ENCODE measurements at places on chromosomes 6 and 20.

- no peak for DNase-seq
Measured at GRCh38 chr20:14830899-14831298, 493.5 kb upstream of the FLRT3 start.

- DNase-seq, result no peak
Measured at GRCh38 chr6:12419631-12420272, 129.6 kb downstream of the EDN1 start.

DNA sequence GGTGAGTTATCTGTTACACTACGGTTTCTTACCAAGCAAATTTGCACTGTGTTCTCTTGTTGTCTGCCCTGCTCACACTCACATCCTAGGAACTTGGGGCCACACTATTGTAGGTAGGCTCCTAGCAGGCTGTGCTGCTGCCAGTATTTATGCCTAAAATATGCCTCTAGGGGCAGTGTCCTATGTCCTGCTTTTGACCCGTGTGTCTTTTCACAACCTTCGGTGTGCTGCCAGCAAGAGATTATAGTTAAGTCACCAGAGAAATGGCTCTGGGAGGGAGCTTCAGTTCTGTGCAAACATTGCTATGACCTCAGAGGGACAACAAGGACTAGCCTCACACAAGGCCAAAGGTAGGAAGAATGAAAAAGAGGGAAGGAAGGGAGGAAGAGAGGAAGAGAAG is 8.9 kb upstream of the TAAR5 start:
- DNase-seq, result no peak

- DNase-seq, result no peak
Measured at GRCh38 chr6:166344240-166344639, 1.9 kb upstream of the SFT2D1 start.

DNA sequence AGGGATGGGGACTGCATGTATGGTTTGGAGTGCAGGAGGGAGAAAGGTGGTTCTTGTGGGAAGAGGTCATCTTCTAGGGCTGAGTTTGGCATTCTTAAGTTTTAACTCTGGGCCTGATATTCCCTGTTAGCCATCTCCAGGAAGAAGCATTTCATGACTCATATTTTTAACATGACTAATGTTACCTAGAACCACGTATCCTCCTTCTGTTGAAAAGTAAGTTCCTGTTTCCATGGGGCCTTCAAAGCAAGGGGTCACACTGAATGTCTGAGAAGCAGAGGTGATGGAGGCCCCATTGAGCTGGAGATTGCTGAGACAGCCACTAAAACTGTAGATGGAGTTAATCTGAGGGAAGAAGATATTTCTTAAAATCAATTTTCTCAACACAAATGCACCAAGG is 30.2 kb downstream of the FAM229B start:
- DNase-seq, result no peak

- no peak for DNase-seq
Measured at GRCh38 chr6:70241991-70242420, 60.9 kb downstream of the COL9A1 start.

GRCh38 chr6:170158296-170159021 is 132.4 kb downstream of the DLL1 start:
- DNase-seq, result no peak

- DNase-seq, result no peak
Measured at GRCh38 chr6:129672341-129672682, 37.7 kb downstream of the ARHGAP18 start.

- no peak for DNase-seq
Measured at GRCh38 chr20:15191082-15191723, 853.8 kb upstream of the FLRT3 start.

DNA sequence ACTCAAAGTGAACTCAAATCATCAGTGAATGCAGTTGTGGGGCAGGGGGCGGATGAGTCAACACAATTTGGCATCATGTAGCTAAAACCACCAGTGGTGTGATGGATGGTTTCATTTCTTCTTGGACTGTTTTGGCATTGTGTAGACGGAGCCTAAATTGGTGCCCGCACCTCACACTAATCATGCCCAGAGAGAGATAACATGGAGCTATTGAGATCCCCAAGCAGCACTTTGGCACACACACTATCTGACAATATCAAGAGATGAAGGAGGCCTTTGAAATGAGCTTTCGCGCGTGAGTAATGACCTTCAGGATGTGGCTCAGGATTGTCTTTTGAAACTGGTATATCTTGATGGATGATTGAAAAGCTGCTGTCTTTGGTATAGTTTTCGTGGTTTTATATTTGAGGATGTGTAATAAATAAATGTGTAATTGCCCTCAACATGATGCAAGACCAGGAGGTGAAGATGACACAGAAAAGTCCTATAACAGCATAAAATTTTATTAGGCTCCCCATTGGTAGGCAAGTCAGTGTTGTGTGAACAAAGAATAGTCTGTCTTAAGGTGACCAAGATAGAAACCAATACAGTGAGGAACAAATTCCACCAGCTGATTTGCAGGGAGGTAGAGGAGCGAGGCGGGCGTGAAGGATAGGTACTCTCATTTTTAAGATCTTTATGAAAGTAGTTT is 174.2 kb downstream of the TSHZ2 start:
- DNase-seq, result peak; percentile 68

DNA sequence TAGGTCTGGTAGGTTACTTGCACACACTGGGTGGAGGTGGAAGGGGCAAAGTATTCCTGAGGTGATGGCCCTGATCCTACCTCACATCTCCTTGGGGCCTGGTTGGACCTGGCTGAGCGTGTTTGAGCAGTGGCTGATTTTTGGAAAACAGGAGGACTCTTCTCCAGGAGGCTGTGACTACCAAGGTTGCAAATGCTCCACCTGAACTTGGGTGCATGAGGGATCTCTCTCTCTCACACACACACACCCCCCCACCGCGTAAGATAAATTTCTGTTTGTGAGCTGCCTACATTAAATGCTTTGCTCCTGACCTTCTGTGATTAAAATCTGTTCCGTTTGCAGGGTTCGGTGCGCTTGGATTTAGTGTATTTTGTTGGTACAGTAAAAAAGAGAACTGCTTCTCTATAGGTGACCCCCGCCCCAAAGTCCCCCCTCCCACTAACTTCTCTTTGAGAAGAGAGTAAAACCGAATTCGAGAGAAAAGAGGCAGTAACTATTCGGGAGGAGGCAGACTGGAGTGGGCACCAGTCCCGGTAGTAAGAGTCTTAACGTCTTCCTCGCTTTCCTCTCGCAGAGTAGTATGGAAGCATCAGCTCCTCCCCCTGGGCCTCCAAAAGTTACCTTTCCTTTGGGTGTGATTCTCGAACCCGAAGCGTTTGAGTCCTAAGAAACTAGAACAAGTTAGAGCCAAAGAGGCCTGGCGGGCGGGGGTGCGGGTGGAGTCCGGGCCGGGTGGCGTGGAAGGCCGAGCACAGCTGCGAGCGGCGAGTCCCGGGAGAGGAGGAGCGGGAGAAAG is 585 bp upstream of the DSE start:
- DNase-seq, result no peak

GRCh38 chr6:137820952-137821351 is 46.1 kb upstream of the TNFAIP3 start:
- DNase-seq, result no peak

DNA sequence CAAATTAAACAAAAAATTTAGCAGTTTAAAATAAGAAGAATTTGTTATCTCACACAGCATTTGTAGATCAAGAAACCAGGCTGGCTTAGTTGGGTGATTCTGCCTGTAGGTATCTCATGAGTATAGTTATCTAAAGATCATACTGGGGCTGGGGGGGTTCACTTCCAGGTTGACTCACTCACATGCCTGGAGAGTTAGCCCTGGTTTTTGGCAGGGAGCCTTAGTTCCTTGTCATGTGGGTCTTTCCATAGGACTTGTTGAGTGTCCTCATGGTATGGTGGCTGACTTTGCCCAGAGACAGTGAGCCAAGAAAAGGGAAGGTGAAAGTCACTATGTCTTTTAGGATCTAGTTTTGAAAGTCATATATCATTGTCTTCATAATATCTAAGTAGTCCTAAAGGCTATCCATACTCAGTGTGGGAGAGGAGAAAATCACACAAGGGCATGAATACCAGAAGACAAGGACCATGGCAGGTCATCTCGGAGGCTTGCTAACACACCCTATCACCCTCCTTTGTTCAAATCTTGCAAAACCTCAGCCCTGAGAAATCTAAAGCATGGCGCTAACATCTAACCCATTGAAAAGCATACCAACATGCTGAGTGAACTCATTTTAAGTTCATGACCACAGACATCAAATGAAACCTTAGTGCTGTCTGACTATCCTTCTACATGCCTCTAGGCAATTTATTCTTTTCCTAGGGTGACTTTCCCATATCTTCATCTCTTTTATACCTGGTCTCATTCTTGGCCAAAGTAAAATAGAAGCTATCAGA is 39.2 kb downstream of the CYP24A1 start:
- no peak for DNase-seq

GRCh38 chr6:158996856-158997255 is 3.1 kb downstream of the RSPH3 start:
- no peak for DNase-seq

DNA sequence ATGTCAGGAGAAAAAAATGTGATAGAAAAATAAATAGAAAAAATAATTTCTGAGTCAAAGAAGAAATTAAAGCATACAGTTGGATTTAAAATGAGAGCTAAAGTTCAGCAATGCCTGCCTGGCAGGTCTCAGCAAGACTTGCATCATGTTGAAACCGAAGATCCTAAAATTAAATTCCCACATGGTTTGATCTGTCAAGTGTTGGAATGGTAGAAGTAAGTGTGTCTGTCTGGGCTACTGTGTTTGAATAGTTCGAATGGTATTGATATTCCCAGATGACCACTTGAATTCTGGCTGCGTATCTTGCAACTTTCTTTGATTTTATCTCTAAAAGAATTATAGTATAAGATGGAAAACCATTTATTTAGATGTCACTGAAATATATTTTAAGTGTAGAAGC is 1349.6 kb downstream of the EPHA7 start:
- DNase-seq, result no peak

GRCh38 chr6:133899556-133899955 is 10.6 kb downstream of the TCF21 start:
- no peak for DNase-seq

DNA sequence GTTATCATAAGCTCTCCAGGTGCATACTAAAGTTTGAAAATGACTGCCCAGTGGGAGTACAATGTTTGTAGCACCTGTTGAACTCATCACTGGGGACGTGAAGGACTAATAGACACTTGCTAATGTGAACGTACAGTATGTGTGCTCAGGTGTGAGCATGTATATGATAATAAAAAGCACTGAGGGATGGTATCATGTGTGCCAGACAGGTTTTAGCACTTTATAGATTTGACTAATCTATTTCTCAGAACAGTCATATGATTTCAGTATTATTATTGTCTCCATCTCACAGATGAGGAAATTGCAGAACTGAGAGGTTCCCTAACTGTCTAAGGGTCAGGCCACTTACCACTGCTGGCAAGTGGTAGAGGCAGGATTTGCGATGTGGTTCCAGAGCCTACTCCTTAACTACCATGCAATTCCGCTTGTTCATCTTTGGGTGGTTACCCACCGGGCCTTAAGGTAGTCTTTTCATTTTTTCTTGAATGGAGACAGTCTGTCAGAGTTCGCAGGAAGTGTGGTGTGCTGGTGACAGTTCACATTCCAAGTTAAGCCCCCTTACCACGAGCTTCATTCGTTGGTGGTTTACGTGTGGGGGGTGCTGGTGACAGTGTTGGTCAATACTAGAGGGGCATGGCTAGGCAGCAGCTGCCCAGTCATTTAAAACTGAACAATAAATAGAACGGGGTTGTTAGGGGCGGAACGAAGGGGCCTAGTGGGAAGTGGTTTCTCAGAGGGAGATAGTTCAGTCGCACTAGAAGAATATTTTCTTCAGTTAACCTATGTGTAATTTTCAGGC is 46.8 kb downstream of the RREB1 start:
- DNase-seq, result no peak

DNA sequence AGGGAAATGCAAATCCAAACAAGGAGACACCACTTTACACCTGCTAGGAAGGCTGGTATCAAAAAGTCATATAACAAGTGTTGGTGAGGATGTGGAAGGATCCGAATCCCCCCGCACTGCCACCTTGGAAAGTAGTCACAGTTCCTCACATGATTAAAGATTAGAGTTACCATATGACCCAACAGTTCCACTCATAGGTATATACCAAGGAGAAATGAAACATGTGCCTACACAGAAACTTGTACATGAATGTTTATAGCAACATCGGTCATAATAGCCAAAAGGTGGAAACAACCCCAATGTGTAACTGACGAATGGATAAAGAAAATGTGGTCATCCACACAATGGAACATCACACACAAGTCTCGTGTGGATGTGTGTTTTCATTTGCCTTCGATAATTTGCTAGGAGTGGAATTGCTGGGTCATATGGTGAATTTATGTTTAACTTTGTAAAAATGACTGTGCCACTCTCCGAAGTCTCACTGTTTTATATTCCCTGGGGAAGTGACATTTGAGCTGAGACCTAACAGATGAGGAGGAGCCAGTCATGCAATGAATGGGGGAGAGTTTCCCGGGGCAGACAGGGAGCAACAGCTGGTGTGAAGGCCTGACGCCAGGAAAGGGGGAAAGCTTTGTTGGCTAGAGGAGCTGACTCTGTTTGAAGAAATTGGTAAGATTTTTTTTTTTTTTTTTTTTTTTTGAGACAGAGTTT is 125.9 kb upstream of the MLN start:
- DNase-seq, result no peak

DNA sequence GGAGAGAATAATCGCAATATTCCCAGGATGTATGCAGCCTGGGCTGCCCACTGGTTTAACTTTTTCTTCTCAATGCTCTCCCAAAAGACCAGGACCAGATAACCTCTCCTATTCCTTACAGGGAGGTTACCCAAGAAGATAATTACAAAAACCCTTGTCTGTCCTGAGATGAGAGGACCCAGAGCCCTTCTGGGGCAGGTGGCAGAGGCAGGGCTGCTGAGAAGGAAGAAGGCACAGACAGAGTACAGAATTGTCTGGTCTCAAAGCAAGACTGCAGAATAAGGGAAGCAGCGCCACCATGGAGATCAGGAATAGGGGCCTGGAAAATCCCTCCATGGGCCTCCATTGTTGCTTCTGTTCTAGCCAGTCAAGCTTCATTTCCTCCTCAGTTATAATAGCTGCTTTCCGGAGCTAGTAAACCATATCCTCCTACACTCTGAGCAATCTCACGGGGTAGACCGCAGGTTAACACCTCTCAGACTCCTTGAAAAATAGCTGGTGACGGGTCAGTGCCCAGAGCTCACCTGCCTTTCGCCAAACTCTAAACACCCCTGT is 463 bp upstream of the HLA-DMB start:
- peak; percentile 35 for DNase-seq

GRCh38 chr6:38877721-38878120 is 162.6 kb downstream of the DNAH8 start:
- no peak for DNase-seq

- DNase-seq, result no peak
Measured at GRCh38 chr6:139996253-139996834, 621.9 kb upstream of the CITED2 start.

DNA sequence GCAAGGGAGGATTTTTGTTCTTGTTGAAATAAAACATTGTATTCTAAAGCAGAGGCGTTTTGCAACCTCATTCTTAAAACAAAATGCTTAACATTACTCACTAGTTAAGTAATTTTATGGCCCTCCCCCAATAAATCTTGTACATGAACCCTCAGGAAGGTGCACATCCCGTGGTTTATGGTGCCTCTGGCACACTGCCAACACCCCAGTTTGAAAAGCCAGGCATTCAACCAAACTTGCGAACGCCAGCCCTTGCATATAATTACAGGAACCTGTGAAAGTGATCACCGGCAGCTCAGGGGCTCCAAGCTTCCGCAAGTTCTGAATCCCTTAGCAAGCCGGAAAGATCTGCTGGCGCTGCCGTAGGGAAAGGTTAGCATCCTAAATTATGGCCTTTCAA is 1109.0 kb upstream of the FLRT3 start:
- no peak for DNase-seq

GRCh38 chr6:146281651-146282362 is 252.9 kb downstream of the GRM1 start:
- DNase-seq, result no peak

- no peak for DNase-seq
Measured at GRCh38 chr6:140192018-140192417, 817.6 kb upstream of the CITED2 start.
